ENCODE measurements at places on chromosomes 13 and 19.

GRCh38 chr13:105538346-105538745, 997.1 kb downstream of the EFNB2 start:
- no peak for DNase-seq

DNA sequence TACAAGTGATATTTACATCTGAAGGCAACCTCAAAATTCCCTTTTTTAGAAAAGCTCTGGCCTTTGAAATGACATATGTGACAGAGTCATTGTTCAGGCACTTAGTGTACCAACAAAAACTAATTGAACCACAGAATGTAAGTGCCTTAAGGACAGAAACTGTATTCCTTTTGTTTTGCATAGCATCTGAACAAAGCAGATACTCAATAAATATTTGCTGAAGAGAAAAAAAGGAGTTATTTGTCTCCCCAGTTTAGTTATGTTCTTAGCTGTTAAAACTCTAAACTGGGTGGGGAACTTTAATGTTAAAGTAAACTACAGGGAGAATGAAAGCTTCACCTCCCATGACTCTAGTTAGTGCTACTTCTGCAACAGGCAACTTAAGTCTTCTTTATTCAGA, 56.8 kb upstream of the KLF5 start:
- DNase-seq, result no peak

GRCh38 chr19:13952931-13953531, 722 bp downstream of the DCAF15 start:
- no peak for DNase-seq

DNA sequence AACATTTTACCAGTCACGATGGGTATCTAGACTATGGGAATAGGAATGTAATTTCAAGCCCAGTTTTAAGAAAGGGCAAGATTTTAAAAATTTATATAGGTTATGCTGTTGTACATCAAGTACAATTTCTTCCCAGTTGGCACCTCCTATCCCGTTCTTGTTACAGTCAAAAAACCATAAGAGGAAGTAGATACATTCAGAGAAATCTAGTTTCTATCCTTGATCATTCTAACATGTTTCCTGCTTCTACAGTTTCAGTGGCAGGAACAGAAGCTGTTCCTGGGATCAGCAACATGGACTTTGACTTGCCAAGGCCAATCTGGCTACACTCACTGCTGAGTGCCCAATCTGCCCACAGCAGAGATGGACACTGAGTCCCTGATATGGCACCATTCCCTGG, 14.7 kb upstream of the FPR3 start:
- no peak for DNase-seq

- DNase-seq, result peak; percentile 50
Measured at GRCh38 chr19:42253245-42254088, 1.5 kb downstream of the ERF start.

DNA sequence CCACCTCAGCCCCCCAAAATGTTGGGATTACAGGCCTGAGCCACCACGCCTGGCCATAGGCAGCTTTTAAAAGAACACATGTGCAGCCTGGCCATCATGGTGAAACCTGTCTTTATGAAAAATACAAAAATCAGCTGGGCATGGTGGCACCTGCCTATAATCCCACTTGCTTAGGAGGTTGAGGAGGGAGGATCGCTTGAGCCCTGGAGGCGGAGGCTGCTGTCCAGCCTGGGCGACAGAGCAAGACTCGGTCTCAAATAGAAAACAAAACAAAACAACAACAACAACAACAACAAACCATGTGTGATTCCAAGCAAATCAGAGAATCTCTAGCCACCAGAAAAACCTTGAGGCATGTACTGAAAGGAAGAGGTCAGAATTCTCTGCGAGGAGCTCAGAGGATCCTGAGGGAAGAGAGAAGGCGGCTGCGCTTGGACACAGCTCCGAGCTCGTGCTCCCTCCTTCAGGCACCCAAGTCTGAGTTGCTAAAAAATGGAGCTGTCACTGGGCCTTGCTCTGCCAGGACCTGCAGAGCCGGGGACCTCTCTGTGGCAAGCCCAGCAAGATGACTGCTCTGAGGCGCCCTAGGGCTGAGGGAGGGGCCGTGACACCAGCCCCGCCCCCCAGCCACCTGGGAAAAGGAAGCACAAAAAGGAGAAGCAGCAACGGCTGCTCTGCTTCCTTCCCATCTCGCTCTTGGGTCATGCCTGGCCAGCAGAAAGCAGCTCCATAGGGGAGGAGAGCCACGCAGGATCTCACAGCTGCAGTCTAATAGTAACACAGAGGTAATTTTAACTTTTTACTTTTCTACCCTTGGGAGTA, at the start of gene ARL11:
TSS of gene ARL11 (plus strand) at position 677 of the 822 bp plus-strand sequence. CDS start 1,941 bp downstream, outside the sequence.
- peak; percentile 38 for DNase-seq

- peak; percentile 94 for DNase-seq
Measured at GRCh38 chr13:41456768-41457588, at the start of gene RGCC. TSS of gene RGCC (plus strand) at chr13:41457550. CDS start at chr13:41457708, 158 bp downstream.

DNA sequence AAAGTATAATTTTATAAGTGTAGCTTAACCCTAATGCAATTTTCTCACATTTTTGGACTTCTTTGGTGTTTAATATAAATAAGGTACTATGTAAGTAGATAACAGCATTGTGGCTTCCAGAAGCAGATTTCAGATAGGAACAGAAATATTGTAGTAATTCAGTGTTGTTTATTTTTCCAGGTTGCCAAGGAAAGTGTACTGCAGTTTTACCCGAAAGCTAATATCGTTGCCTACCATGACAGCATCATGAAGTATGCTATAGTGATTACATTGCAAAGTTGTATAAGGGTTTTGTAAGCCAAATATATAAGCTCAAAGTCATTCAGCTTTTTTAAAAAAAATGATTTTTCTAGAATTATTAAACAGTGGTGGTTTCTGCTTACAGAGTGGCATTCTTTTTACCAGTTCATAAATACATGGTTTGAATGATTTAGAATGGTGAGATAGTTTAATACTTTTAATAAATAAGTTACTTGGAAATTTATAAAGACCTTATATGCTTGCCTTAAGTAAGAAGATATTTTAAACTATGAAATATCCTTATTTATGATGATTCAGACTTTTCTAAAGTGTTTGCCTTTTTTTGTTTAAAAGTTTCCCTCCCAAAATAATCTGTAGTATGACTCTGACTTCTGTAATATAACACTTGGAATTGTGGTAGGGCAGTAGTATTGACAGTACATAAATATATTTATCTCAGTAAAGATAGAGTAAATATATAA, 3.7 kb downstream of the UBA2 start:
- no peak for DNase-seq

DNA sequence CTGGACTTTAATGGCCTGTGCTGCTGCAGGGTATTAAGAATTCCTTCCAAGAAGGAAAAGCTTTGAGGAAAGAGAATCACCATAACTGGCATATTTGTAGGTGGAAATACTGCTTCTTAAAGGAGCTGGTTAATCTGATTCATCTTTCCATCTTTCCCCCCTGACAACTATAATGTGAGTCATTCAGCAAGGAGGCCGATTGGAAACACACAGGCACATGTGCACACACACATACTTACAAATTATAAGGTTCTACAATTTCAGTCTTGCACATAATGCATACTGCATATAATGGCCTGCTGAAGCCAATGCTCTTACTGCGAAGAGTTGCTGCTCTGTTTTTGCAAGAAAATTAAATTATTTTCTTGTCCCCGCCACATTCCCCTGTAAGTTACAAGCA, 78.8 kb upstream of the TPP2 start:
- DNase-seq, result no peak

- DNase-seq, result no peak
Measured at GRCh38 chr19:41420101-41420880, 6.9 kb downstream of the B3GNT8 start.

- DNase-seq, result no peak
Measured at GRCh38 chr13:112895521-112896465, 73.2 kb upstream of the MCF2L start.

- no peak for DNase-seq
Measured at GRCh38 chr13:113272701-113273181, 24.3 kb upstream of the LAMP1 start.

GRCh38 chr13:30510811-30511371, 45.2 kb upstream of the HMGB1 start:
- DNase-seq, result no peak

- no peak for DNase-seq
Measured at GRCh38 chr13:68176475-68176874, 946.3 kb upstream of the PCDH9 start.

DNA sequence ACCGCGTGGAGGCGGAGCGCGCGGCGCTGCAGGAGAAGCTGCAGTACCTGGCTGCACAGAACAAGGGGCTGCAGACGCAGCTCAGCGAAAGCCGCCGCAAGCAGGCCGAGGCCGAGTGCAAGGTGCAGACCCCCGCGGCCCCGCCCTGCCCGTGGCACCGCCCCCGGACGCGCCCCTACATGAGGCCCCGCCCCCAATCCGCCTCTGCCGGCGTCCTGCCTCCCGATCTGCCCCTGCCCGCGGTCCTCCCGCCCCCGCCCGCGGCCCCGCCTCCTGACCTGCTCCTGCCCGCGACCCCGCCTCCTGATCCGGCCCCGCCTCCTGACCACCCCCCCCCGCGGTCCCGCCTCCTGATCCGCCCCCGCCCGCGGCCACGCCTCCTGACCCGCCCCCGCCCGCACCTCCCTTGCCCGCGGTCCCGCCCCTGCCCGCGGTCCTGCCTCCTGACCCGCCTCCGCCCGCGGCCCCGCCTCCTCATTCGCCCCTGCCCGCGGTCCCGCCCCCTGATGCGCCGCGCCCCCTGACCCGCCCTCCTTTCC, 11.7 kb downstream of the PRR36 start:
- DNase-seq, result peak; percentile 56

- no peak for DNase-seq
Measured at GRCh38 chr13:96821381-96821780, 172.9 kb downstream of the OXGR1 start.

DNA sequence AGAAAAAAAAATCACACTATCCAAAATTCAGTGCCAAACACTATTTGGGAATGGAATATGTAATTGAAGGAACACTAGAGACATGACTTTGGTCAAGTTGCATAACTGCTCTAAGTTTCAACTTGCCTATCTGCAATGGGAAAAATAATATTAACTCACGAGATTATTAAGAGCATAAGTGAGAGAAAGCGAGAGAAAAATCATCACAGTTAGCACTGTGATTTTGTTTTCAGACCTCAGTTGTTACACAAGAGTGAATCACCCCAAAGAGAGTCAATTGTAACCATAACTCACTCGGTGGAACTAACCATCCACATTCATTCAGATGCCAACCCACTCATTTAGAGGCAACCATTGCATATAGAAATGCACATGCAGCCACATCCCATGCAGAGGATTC, 147.1 kb downstream of the NHLRC3 start:
- no peak for DNase-seq

GRCh38 chr19:47352095-47352494, 3.0 kb downstream of the DHX34 start:
- no peak for DNase-seq

DNA sequence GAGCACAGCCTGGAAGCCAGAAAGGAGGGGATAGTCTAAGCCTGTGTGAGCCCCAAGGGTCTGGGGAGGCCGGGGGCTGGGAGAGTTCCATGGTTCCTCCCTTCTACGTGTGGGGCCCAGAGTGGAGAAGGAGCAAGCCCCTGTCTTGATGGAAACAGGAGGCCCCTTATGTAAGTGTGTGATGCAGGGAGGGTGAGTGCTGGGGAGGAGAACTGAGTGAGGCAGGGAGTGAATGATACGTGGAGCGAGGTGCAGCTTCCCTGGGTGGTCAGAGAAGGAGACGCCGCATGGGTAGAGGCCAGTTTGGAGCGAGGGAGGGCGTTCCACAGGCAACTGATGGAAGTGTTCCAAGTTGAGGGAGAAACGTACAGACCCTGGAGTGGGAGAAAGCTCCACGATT, 16.0 kb downstream of the MAG start:
- no peak for DNase-seq

- DNase-seq, result no peak
Measured at GRCh38 chr13:87078947-87079795, 592.0 kb upstream of the SLITRK5 start.

GRCh38 chr13:71327266-71327665, 539.7 kb downstream of the DACH1 start:
- DNase-seq, result no peak

DNA sequence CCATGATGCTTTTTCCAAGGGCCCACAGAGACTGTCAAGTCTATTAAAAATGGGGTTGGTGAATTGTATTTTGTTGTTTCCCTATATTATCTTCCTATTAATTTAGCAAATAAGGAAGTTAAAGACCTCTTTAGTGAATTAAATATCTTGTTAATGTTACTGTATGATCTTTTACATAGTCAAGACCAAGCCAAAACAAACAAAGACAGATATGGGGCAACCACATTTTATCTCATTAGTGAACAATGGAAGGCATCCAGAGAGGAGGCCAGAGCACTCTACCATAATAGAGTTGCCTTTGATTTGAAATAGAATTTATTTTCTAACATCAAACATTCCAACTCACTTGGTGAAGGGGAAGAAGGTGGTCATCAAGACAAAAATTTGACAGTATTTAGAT, 169.4 kb downstream of the B3GLCT start:
- no peak for DNase-seq

DNA sequence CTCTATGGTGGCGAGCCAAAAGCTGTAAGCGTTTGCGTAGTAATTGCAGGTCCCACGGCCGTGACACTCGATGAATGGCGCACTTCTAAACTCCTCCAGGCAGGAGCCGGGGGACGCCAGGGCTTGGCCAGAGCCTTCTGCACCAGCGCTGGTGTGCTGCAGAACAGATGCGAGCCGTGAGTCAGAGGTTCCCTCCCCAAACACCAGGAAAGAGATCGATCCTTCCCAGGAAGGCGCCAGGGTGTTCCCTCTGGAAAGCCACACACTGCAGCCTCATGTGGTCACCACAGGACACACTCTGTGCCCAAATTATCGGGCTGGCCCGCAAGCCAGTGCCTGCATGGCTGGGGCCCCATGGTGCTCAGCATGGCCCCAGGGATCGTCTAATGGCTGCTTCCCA, 154.6 kb downstream of the COL4A1 start:
- no peak for DNase-seq

GRCh38 chr13:34623331-34623730, 318.7 kb upstream of the NBEA start:
- DNase-seq, result no peak

DNA sequence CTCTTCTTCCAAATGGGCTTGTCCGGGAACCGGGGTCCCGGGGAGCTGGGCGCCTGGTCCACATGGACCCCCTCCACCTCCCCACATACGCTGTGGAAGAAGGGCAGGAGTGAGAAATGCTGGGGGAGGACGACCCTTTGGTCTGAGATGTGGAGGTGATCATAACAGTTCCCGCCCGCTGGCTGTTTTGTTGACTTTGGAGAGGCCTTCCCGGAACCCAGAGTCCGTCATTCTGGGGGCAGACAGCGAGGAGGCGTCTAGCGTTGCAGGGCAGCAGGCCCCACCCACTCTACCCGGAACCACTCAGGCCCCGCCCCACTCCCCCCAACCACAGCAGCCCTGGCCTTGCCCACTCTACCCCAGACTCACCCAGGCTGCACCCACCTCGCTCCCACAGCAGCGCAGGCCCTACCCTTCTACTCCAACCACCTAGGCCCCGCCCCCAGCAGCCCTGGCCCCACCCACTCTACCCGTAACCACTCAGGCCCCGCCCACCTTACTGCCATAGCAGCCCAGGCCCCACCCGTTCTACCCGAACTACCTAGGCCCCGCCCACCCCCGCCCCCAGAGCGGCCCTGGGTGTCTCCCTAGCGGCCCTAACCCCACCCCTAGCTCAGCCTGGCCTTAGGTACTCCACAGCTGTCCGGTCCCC, 7.1 kb downstream of the GPR108 start:
- DNase-seq, result peak; percentile 32

All from stimulated activated CD4-positive, alpha-beta T cell treated with anti-CD3 and anti-CD28 coated beads, Interleukin-15, amount 100 ng/mL, for 1 hour (primary cell).